ENCODE measurements at places on chromosomes 3 and 15. TPM values are rescaled to one million over a fixed set of nuclear protein-coding genes. Genes with fewer than 3 reads are reported as not detected.

The ZSCAN29 gene
- total RNA-seq, result 13.2 TPM

The PYGO1 gene
- total RNA-seq, result 4.5 TPM

DNA sequence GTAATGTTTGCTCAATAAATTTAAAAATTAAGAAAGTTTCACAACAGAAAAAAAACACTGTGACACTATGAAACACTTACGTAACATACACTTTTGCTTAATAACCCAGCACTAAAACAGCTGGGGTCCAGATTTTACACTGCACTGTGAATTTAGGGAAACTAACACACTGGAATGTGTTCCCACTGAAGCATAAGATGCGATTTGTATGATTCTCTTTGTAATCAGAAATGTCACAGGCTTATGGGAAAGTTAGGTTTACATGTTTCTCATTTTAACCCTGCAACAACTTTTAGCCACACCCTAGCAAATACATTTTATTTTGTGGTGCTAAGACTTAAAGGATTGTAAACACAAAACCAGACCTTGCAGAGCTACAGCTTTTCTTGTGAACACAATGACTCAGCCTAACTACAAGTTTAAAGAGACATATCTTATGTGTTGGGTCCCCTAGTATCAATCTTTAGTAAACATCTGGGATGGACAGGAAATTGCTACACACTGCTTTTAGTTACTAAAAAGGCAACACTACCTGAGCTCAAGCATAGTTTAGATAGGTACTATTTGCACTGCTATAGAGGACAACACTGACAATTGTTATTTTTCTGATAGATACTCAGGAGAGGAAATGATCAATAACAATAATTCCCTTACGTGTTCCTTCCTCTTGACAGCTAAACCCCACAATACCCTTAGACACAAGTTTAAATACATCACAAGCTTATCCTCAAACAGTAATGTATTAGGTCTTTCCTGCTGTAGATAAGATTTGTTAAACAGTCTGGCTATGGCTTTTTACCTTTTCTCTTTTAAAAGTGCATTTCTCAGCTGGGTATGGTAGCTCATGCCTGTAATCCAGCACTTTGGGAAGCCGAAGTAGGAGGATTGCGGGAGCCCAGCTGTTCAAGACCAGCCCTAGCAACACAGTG is 3.8 kb downstream of the PLD1 start:
- DNase-seq, result no peak

The HCLS1 gene
- 28.9 TPM for total RNA-seq

The LMAN1L gene
- total RNA-seq, result 110 TPM

DNA sequence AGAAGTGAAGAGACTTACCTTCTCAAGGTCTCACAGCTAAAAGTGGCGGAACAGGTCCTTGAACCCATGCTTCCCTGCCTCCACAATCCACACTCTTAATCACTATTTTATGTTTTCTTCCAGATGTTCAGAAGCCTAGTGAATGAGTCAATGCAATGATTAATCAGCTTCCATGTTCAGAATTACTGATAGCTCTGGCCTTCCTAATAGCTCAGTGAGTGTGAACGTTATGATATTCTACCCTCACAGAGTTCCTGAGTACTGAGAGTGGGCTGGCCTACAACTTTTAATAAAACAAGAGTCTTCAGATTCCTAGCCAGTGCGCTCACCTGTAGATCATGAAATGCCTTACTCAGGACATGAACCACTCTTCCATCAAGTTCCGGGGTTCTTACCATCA is 443.0 kb upstream of the ADAMTS9 start:
- no peak for DNase-seq

DNA sequence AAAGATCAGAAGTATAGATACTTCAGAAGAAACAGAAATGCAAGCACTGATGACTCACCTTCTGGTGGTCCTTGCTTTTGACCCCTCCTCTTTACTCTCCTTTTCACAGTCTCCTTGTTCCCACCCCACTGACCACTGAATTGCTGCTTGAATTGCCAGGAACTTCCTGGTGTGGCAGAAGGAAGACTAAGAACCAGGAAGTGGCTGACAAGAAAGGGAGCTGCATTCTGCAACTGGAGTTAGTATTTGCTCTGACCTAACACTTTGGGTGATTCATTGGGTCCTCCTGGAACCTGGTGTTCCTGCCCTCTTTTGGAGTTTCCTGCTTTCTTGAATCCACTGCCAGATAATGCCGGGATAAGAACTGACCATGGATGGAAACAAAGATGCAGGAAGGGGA is 23.0 kb downstream of the KY start:
- DNase-seq, result no peak

- DNase-seq, result no peak
Observed at GRCh38 chr3:99394831-99395778, 243.3 kb upstream of the COL8A1 start.

- no peak for DNase-seq
Observed at GRCh38 chr3:35777563-35778554, 138.5 kb downstream of the ARPP21 start.

- peak; percentile 93 for DNase-seq
Observed at GRCh38 chr3:157081626-157082210, 78.2 kb downstream of the CCNL1 start.

DNA sequence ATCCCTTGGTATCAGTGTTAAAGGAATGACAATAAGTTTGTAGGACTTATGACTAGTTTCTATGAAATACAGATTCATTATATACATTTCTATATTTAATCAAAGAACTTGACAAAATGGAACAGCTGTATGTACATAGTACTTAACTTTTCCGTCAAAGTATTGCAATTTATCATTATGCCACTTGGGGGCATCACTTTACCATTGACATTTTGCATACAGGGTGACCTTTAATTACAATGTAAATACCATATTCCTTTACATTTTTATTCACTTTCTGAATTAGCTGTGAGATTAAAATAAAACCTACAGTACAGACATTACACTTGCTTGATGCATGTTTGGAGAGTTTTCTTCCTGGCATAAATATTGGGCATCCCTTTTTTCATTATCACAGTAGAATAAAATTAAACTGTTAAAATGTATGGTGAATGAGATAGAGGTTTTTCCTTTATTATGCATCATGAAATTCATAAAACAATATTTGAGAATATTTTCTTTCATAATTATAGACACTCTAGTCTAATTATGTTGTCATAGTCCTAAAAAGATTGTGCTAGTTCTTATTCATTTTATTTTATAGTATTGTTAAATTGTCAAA is 6.9 kb downstream of the NEK11 start:
- DNase-seq, result no peak

- no peak for DNase-seq
Observed at GRCh38 chr15:79004336-79004735, 59.5 kb upstream of the CTSH start.

DNA sequence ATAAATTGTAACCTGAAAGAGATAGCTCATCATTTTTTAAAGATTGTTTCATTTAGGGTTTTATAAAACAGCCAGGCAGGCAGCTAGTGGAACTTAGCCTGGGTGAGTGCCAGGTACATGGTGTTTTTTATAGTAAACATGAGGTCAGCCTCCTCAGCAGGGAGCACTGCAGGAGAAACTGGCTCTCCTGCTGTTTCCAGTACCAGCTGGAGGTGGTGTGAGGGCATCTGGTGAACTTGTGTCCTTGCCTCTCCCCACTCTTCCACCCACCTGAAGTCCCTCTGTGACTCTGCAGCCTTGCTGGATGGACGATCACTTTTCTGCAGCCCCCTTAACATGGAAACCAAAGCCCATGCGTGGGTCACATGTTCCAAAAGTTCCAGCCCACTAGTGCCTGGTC is 128.4 kb downstream of the FAM174B start:
- peak; percentile 32 for DNase-seq

DNA sequence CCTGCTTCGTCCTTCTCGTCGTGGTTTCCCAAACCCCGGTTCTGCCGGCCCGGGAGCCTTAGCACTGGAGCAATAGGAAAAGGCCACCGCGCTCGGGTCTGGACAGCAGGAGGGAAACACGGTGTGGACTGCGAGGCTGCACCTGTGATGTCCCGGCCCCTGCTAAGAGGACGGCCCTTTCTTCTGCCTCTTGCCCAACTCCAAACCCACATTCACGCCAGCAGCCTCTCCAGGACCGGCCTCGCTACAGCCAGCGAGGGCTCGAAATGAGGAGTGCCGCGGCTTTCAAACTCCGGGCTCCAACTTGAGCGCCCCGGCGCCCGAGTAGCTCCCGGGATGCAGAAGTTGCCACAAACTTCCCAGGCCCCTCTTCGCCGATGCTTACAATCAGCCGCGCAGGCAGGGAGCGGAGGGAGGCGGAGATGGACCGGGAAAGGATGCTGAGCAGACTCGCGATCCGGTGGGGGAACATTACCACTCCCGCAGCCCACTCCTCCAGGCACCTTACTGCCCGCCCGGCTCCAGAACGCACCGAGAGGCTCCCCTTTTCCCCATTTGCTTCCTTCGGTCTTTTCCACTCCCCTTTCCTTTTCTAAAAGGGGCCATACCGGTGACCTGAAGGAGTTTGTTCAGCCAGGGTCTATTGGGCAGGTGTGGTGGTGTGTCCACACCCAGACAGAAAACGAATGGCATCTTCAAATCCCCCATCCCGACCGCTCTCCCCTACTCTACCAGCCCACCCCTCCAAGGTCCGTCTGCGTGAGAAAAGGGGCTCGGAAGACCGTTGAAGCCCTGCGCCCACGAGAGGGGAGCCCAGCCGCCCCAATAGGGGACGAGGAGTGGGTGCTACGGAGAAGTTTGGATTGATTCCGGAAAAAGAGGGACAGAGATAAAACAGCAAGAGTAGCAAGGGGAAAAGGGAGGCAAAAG is 18.8 kb upstream of the SATB1 start:
- peak; percentile 28 for DNase-seq

The TOPAZ1 gene
- total RNA-seq, result not detected

DNA sequence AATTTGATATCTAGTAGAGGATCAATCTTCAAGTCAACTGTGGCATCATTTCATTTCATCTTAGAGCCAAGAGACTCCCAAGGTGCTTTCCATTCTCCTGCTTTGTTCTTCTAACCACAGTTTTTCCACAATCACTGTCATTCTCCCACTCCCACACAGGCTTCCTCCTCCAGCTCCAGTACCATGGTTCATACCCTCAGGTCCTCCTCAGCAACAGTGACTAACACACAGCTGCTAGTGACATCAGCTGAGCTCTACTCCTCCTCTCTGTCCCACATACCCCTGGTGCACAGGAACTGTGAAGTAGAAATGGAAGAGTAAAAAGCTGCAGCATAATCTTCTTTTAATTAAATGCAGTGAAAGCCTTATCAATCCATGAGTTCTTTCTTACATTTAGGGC is 200.2 kb upstream of the DPH6 start:
- DNase-seq, result no peak

DNA sequence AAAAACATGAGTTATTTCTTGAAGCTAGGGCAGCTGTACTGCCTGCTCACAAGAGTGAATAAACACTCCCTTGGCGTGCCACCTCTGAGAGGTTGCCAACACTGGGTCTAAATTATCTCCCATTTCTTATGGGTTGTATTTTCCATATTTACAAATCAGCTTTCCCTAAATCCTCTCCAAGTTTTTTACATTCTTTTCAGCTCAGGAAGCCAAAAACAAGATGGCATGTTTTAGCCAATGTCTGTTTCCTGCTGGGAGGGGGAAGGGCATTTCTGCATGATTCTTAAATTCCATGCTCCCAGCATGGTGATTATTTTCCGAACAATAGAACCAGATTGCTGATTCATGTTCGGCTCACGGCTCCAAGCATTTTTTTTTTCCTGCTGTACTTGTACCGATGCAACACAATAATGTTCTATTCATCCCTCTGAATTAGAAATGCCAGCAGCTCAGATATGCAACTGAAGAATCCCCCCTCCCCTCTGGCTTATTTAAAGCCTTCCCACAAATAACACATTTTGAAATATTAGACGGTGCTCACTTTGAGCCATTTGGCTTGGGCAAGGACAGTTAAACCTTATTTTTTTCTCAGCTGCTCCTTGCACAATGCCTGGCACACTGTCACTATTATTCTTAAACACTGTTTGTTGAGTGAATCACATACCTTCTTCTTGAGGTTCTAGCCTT is 252.5 kb downstream of the THRB start:
- peak; percentile 24 for DNase-seq

GRCh38 chr15:77035584-77035983 is 35.3 kb downstream of the TSPAN3 start:
- DNase-seq, result peak; percentile 14

DNA sequence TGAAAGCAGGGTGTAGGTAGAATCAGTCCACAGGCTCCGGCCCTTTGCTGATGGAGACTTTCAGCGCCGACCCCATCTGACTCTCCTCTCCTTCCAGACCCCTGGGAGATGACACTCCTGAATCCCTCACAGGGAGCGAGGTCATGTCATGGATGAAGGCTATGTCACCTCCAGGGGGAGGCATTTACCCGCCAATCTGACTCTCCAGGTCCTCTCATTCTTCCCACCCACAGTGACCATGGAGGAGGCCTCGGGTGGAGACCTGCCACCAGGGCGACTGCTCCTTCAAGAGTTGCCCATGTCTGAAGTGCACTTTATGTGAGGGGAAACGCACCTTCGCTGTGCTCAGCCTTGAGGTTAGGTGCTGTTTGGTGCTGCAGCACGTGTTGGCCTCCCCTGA is 112.7 kb downstream of the KLF13 start:
- DNase-seq, result no peak

- no peak for DNase-seq
Observed at GRCh38 chr3:3237979-3238378, 58.5 kb upstream of the CRBN start.

DNA sequence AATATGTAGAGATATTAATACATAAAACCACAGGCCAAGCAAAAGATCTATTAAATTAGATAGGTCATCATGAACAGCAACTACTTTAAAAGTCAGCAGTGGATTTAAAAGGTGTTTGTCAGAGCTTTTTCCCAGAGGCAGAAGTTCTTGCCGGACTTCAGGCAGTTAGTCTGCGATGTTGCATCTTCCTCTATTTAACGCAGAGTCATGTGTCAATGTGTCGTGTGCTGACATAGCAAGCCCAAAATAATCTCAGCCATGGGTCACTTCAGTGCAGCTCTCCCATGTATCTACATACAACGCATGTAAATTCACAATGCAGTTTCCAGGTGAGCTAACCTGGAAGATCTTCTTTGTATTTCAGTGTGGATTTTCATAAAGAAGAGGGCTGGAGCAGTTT is 8.0 kb upstream of the TMEM212 start:
- no peak for DNase-seq

DNA sequence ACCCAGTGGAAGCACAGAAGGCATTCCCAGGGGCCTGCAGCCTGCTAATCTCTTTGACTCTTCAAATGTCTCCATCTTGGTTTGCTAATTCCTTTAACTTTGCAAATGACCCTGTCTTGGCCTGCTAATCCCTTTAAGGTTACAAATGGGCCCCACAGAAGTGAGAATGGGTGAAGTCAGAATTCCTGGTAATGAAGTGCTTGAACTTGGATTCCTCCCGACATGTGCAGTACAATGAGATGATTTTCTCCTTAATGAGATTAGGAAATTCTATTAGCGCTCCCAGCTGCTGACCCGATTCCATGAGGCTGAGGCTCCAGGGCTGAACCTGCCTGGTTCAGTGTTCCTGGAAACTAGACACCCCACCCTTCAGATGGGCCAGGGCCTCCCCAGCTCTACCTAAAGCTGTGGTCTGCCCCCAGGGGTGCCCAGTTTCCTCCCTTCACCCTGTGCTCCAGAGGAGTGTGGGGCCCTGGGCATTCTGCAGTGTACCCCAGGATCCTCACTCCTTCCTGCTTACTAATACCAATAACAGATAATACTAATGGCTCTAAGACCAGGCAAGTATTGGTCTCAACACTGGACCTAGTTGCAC is 47.4 kb downstream of the SCN5A start:
- DNase-seq, result no peak

The RETNLB gene
- not detected for total RNA-seq

The PSTPIP1 gene
- 6.1 TPM for total RNA-seq
